ENCODE measurements at places on chromosomes 5 and 9.

DNA sequence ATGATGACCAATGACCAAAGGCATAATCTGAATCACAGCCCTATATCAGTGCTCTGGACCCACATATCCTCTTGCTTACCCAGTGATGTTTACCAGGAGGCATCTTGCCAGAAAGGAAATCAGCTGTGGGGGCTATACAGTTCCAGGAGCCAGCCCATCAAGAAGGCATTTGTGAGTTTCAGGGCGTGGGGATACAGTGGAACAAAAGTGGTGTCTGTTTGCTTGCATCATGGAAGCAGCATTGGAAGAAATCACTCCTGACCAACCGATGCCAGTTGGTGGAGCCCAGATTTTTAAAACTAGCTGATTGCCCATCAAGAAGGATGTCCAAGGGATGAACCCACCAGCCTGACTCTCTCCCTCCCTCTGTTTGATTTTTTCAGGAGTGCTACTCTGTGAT, 106.5 kb upstream of the EGFLAM start:
- DNase-seq: no peak

- no peak for DNase-seq
Measured at GRCh38 chr5:98110282-98110691, 663.2 kb upstream of the RGMB start.

GRCh38 chr5:73204332-73204731, 31.3 kb downstream of the TMEM174 start:
- no peak for DNase-seq

- DNase-seq: no peak
Measured at GRCh38 chr5:172790496-172790889, 19.5 kb upstream of the DUSP1 start.

DNA sequence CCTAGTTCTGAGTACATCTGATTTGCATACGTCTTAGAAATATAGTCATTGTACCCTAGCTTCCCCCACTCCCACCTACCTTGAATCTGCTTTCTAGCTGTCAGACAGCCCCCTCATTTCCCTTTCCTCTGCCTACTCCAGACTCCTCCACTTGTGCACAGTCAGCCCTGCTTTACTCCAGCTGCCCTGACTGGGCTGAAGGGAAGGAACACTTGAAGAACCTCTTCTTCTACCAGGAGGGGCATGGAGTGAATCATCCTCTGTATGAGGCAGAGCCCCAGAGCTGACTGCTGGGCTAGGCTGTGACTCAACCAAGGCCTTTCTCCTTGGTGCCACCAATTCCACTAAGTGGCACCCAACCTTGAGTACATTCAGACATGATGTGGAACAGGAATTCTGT, 18.1 kb upstream of the ZFR start:
- peak; percentile 47 for DNase-seq

- no peak for DNase-seq
Measured at GRCh38 chr9:133715295-133715865, 22.8 kb downstream of the SARDH start.

- DNase-seq: no peak
Measured at GRCh38 chr9:19498015-19498414, 89.2 kb downstream of the ACER2 start.
